ENCODE measurements at places on chromosomes 13 and 19.
A peak's percentile ranks its signal among the peaks of the same experiment; 100 is the strongest.

GRCh38 chr19:8460516-8461298 is 15.9 kb downstream of the HNRNPM start:
- DNase-seq = no peak

DNA sequence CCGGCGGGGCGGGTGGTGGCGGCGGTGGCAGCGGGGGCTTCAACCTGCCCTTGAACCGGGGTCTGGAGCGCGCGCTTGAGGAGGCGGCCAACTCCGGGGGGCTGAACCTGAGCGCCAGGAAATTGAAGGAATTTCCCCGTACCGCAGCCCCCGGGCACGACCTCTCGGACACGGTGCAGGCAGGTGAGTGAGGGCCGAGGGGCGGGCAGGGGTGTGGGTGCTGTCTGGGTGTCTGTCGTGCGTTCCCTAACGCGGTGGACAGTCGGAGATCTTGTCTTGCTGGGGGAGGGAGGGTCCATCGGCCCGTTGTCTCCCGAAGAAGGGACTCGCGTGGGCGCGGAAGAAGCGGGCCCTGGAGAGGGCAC is 533 bp downstream of the LRCH1 start:
- DNase-seq = no peak

DNA sequence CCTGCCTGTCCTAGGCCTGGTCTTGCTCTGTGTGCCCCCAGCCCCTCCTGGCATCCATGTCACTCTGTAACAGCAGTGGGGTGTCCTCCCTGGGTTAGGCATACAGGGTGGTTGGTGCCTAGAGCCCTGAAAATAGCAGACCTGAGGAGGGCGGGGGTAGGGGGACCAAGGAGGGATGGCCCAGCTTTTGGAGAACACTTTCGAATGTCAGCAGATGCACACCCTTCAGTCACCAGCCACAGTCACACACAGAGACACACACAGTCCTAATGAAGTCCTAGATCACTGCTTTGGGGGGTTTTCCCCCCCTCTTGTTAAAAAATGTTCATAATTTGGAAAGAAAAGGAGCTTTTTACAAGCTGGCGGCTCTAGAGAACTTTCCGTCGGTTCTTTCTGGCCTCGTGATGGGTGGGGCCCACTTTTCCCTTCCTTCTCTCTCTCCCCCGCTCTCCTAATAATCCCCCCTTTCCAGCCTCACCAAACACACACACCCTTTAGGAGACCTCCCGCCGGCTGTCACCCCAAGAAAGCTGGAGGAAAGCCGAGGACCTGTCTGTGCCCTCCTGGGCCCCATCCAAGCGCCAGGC is 47.9 kb downstream of the LYL1 start:
- no peak for DNase-seq

- DNase-seq = no peak
Observed at GRCh38 chr13:27023385-27024073, 148.1 kb downstream of the USP12 start.

- no peak for DNase-seq
Observed at GRCh38 chr13:112101360-112101930, 34.5 kb downstream of the SOX1 start.

DNA sequence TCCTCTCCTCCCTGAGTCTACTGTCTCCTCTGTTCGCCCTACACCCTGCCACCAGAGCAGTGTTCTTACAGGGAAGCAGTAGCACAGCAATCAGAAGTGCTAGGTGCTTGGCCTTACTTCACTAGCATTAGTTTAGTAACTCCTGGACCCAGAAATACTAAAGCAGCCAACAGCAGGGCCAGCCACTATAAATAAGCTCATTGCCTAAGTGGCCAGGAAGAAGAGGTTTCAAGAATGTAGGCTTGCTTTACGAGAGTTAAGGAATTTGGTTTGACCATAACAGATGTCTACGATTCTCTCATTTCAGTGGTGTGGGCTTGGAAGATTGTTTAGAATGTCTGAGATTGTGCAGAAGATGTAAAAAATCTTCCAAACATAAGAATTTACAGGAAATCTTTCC is 103.3 kb downstream of the ZAR1L start:
- DNase-seq = no peak

- no peak for DNase-seq
Observed at GRCh38 chr13:110298505-110299282, 8.3 kb downstream of the COL4A1 start.

DNA sequence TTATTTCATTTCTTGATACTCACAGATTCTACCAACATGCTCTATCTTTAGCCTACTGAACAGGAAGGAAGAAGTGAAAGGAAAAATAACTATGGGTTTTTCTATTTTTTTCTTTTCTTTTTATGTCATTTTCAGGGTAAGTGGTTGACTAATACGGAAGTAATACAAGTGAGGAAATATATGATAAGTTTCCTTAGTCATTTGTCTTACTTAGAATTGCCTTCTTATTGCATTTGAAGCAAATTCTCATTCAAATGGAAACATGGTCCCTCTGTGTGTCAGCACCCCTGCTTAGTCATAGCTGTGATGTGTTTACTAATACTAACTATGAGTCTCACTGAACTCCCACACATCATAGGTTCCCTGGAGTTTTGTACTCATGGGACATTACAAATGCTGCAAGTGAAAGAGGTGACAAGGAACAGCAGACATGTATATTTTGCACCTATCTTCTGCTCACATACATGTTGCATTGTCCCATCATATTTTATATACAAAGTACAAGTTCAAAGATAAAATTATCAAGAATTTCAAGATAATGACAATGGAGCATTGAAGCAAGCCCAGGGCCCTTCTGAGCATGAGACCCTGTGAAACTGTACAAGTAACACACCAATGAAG is 60.1 kb downstream of the DCT start:
- no peak for DNase-seq

DNA sequence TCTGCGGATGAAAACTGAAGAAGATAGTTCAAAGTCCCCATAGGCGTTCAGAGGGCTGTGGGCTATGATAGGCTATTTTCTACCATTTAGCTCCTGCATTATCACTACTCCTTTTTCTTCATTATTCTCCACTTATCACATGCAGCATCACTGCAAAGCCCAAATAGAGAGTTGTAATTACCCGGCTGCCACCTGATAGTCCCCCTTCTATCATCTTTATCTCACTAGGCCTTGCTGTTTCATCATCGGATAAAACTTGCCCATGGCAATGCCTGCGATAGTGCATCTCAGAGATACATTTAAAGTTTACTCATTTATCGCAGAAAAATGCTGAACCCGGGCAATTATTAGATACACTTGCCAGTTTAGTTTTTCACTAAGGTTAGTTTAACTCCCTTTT is 82.9 kb upstream of the SOX21 start:
- DNase-seq = no peak

GRCh38 chr13:40403509-40404241 is 262.8 kb downstream of the FOXO1 start:
- DNase-seq = no peak

GRCh38 chr13:113183450-113184129 is 24.9 kb downstream of the PCID2 start:
- DNase-seq = no peak

GRCh38 chr19:4588291-4588761 is 28.8 kb upstream of the SEMA6B start:
- DNase-seq = no peak

DNA sequence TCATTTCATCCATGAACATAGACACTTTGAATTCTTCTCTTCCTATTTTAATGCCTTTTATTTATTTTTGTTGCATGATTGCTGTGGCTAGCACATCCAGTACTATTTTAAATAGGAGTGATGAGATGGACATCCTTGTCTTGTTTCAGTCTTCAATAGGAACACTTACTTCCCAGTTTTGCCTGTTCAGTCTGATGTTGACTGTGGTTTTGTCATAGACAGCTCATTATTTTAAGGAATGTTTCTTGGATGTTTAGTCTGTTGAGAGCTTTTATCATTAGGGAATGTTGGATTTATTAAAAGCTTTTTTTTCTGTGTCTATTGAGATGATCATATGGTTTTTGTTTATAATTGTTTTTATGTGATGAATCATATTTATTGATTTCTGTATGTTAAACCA is 586.6 kb downstream of the SLITRK1 start:
- DNase-seq = no peak

DNA sequence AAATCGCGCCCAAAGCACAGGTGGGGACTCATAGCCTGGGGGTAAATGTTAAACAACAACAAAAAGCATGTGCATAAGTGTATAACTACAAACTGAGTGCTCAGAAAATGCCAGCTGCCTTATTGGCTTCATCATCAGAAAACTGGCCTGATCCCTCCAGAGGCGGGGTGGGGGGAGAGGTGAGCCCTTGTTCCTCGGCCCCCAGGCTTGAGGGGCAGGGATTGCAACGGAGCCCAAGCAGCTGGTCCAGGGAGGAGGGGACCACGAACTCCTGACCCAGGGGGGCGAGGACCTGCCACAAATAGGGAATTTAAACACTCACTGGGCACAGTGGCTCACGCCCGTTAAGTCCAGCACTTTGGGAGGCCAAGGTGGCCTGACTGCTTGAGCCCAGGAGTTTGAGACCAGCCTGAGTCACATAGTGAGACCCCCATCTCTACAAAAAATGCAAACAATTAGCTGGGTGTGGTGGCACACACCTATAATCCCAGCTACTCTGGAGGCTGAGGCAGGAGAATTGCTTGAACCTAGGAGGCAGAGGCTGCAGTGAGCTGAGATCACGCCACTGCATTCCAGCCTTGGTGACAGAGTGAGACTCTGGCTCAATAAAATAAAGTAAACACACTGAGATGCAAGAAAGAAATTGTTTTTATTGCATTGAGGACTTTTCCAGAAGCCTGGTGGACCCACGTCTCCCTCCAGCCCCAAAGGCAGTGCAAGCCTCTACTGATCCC is 8.7 kb downstream of the SIRT6 start:
- DNase-seq = no peak

- DNase-seq = no peak
Observed at GRCh38 chr19:45953676-45954075, 20.0 kb downstream of the NOVA2 start.

GRCh38 chr19:41811981-41812380 is 15.6 kb downstream of the CEACAM3 start:
- no peak for DNase-seq

GRCh38 chr13:23455401-23456185 is 22.1 kb upstream of the SACS start:
- no peak for DNase-seq

DNA sequence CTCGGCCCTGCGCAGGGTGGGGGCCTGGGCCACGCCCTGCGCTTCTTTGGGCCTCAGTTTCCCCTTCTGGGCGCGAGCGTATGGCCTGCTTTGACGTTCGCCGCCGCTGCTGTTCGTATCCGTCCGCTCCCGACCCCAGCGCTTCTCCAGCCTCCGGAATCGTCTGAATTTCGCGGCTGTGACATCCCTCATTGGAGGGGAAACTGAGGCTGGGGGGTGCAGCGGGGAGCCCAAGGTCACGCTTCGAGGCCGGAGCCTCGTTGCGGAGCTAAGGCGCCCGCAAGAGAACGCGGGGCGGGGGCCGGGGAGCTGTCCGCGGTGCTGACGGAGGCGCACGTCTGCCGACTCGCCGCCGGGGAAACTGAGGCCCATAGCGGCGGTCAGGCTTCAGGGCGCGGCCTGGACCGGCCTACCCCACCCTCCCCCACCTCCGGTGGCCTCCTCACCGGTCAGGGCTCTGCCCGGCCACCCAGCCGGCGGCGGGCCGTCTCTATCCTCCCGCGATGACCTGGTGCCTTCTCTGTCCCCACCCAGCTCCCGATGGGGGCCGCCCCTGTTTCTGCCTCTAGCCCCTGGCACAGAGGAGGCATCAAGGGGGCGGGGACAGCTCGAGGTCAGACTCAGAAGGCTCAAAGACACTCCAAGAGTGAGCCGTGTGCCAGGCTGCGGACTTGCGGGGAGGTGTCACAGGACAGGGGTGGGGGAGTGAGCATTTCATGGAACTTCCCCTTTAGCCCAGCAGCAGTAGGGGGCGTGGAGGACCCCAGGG is 3.0 kb upstream of the APC2 start:
- DNase-seq = peak; percentile 40

- no peak for DNase-seq
Observed at GRCh38 chr13:45899406-45899805, 47.9 kb upstream of the SIAH3 start.

DNA sequence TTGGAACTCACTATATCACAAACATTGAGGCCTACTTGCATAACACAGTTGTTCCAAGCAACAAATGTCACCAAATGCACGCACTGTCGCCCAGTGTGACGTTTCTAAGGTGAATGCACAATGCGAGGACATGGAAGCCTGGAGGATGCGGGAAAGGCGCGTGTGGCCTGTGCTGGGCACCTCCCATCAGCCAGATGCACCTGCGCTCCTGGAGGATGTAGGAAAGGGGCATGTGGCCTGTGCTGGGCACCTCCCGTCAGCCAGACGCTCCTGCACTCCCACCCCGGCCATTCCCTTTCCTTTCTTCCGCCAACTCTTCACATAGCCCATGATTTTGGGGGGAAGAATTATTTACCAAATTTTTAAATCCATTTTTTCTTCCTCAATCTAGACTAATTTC is 202.4 kb upstream of the SOX1 start:
- no peak for DNase-seq

DNA sequence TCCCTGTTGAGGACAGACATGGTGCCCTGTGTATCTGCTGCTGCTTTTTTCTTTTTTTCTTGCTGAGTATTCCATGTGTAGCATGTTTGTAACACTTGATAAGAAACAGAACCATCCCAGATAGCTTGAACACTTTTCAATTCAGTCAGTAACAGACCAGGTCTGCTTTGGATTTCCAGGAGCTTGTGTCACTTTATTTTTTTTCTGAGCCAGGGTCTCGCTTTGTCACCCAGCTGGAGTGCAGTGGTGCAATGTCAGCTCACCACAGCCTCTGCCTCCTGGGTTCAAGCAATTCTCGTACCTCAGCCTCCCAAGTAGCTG is 43.7 kb downstream of the BBC3 start:
- no peak for DNase-seq

DNA sequence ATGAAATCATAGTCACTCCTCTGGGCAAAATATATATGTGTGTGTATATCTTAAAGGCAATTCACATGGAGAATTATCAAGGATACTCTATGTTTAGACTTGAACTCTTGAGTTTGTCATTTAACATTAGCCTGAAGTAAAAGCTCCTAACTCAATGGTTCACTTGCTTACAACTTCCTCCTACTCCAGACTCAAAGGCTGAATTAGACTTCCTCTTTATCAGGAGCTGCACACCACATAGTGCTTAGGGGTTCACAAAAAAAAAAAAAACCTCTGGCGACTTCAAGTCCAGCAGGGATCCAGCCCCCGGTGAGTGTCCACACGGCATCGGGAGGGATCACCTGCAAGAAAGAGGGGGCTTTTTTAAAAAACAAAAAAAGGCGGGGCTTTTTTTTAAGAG is 68.2 kb upstream of the LSM14A start:
- DNase-seq = no peak

DNA sequence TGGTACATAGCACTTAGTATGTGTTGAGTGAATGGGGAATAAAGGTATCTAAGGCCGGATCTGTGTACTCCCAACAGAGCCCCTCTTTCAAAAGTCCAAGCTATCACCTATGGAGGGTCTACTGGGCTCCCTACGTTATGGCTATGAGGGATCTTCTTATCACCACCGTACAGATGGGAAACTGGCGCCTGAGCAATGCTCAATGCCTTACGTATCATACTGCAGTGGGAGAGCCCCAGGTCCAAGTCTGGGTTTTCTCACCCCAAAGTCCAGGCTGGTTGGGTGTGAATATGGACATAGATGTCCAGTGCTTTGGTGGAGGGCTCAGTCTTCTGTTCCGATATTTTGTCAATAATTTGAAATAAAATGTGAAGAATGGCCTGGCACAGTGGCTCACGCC is 13.1 kb upstream of the GGACT start:
- no peak for DNase-seq

- DNase-seq = no peak
Observed at GRCh38 chr19:10517760-10518443, 655 bp upstream of the S1PR5 start.
